ENCODE measurements at places on chromosomes 4 and X.
A peak's percentile ranks its signal among the peaks of the same experiment; 100 is the strongest.

GRCh38 chrX:155767051-155767875, 113.9 kb upstream of the VAMP7 start:
- DNase-seq = no peak

DNA sequence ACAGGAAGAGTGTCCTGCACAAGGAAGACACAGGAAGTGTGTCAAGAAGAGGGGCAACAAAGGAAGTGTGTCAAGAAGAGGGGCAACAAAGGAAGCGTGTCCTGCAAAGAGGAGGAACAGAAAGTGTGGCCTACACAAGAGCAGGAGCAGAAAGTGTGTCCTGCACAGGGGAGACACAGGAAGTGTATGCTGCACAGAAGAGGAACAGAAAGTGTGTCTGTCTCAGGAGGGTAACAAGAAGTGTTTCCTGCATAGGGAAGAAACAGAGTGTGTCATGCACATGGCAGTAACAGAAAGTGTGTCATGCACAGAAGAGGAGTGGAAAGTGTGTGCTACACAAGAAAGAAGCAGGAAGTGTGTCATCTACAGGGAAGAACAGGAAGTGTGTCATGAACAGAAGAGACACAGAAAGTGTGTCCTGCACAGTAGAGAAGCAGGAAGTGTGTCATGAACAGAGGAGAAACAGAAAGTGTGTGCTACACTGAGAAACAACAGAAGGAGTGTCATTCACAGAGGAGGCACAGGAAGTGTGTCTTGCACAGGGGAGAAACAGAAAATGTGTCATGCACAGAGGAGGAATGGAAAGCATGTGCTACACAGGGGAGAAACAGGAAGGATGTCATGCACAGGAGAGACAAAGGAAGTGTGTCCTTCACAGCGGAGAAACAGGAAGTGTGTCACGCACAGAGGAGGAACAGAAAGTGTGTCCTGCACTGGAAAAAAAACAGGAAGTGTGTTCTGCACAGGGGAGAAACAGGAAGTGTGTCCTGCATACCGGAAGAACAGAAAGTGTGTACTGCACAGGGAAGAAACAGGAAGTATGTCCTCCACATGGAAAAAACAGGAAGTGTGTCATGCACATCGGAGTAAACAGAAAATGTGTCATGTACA, 526.4 kb upstream of the PRKX start:
- DNase-seq = no peak

DNA sequence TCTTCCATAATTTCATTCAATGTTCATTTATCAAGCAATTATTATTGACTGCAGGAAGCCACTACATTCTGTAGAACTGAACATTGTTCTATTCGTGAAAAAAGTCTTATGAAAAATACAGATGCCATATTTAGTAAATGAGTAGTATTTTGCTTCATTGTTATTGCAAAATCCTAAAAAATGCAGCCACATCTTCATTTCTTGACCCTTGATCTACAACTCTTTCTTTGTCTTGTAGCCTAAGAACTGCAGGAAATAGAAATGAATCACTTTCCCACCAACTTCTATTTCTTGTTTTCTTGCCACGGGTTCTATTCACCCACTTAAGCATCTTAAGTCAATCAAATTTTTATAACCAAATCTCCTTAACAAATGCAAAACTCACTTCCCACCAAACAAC, 63.3 kb downstream of the KCNIP4 start:
- DNase-seq = no peak

GRCh38 chr4:151407466-151408379, 1.3 kb upstream of the FHIP1A start:
- DNase-seq = peak; percentile 4

GRCh38 chrX:78923198-78924015, 21.8 kb upstream of the P2RY10 start:
- no peak for DNase-seq

DNA sequence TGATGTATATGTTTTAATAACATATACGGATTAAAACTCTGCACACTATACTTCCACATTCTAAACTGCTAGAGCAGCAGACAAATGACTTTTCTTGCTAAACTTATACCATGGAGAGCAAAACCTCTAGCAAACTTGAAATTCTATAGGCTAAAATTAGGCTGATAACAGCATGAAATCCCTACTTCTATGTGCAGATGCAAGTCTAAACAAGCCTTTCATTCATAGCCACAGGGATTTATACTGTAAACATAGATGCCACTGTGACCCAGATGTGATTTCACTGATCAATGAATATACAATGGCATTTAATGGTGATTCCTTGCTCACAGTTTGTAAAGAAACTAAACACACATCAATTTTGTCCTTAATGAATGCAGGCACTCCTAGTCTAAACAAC, 151.0 kb downstream of the ANTXR2 start:
- no peak for DNase-seq

DNA sequence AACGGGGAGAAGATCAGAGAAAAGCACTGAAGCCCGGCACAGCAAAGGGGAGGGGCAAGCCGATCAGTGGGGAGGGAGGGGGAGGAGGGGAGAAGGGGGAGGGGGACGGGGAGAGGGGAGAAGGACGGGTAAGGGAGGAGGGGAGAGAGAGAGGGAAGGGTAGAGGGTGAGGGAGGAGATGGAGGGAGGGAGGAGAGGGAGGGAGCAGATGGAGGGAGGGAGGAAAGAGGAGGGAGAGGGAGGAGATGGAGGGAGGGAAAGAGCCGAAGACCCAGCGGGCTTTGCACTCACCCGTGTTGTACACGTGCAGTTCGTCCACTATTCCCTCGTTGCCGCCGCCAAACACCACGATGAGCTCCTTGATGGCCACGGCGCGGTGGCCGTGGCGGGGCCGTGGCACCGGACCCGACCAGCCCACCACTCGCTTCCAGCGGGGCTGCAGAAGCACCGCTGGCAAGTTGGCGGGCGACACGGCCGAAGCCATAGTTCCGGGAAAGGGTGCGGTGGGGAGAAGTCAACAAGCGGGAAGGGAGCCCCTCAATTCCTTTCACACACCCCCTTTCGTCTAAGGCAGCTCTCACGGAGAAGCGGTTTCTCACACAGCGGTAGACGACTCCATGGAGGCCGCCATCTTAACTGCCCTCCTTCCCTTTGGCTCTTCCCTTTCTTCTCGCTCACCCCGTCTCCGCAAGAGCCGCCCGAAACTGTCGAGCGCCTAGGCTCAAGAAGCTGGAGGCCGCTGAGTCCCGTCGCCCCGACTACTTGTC, 1.1 kb downstream of the HCFC1 start:
- DNase-seq = no peak

GRCh38 chr4:40559585-40560465, 69.8 kb downstream of the RBM47 start:
- DNase-seq = no peak

GRCh38 chrX:38890963-38891362, 89.7 kb downstream of the MID1IP1 start:
- DNase-seq = no peak
